ENCODE measurements at places on chromosomes 4 and X.
A peak's percentile ranks its signal among the peaks of the same experiment; 100 is the strongest.

DNA sequence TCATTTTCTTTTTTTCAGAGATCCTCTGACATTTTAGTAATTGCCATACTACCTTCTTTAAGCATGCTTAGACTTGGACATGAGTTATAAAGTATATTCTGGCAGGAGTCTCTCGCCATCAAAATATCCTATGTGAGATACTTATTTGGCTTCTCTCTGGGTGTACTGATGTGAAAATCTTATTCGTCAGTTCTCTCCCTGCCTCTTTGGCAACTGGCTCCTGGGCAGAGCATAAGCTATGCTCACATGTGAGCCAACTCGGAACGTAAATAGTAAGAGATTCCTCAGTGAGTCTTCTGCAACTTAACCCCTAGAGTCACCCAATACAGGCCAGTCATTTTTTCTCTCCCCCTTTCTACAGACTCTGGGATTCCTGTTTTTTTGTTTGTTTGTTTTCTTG lies 91.6 kb downstream of the MAGEB17 start:
- no peaks in the 10 kb centered on the region for H3K4me1 ChIP-seq
- H3K27ac ChIP-seq: no peak overlapping the region
- DNase-seq: no peak
- H3K27me3 ChIP-seq: no peaks in the 10 kb centered on the region
- no peak overlapping the region for H3K4me3 ChIP-seq
- H3K36me3 ChIP-seq: no peaks in the 10 kb centered on the region

DNA sequence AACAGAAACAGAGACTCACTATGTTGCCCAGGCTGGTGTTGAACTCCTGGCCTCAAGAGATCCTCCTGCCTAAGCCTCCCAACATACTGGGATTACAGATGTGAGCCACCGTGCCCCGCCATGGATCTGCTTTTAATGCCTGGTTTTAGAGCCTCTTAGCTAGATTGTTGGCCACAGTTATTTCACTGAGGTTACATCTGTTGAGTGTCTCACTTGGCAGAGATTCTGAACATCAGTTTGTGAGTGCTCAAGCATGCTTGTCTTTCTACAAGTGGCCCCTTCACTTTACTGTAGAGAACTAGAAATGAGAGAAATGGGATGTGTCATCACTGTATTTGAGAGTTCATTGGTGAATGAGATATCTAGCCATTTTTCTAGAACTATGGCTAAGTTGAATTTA lies 218.5 kb downstream of the APBB2 start:
- DNase-seq: no peak
- no peak overlapping the region for H3K4me3 ChIP-seq
- no peaks in the 10 kb centered on the region for H3K4me1 ChIP-seq
- H3K27ac ChIP-seq: no peak overlapping the region
- H3K36me3 ChIP-seq: no peaks in the 10 kb centered on the region

DNA sequence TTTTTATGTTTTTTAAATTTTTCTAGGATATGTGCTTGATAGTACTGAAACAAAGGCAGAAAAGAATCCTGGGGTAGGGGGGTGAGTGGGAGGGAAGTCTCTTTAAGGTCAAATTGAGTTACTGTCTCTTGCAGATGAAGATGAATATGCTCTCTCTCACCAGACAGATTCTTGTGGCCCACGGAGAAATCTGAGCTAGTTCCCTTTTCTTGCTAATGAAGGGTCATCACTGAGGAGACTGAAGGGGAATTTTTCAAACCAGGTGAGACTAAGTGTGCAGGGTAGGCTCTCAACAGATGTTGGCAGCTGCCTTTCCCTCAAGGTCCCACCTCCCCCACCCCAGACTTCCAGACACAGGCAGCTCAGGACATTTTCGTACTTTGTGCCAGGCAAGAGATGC lies 21.5 kb downstream of the FAM9C start:
- H3K36me3 ChIP-seq: no peaks in the 10 kb centered on the region
- H3K4me1 ChIP-seq: no peaks in the 10 kb centered on the region
- H3K27me3 ChIP-seq: no peaks in the 10 kb centered on the region
- H3K4me3 ChIP-seq: no peak overlapping the region
- DNase-seq: no peak

DNA sequence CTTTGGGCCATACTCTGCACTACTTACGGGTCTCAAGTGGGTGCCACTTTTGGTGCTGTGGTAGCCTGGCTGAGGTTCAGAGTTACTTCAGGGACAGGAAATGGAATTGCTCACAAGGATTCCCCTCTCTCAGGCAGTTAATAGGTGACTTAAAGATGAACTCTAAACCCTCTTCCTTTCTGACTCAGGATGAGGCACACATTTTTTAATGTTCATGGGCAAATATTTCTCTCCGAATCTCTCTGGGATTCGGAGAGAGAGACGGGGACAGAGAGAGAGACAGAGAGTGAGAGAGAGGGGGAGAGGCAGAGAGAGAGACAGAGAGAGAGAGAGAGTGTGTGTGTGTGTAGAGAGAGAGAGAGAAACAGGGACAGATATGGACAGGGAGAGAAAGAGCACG lies 79.8 kb downstream of the NYX start:
- no peak for DNase-seq
- H3K27me3 ChIP-seq: no peaks in the 10 kb centered on the region
- H3K27ac ChIP-seq: no peak overlapping the region
- H3K36me3 ChIP-seq: peaks cover 7% of the 10 kb centered on the region
- no peak overlapping the region for H3K4me3 ChIP-seq
- H3K4me1 ChIP-seq: peaks cover 20% of the 10 kb centered on the region

GRCh38 chrX:136159611-136160025 lies 12.3 kb downstream of the FHL1 start:
- H3K27ac ChIP-seq: no peak overlapping the region
- no peaks in the 10 kb centered on the region for H3K4me1 ChIP-seq
- no peak overlapping the region for H3K4me3 ChIP-seq
- DNase-seq: no peak

DNA sequence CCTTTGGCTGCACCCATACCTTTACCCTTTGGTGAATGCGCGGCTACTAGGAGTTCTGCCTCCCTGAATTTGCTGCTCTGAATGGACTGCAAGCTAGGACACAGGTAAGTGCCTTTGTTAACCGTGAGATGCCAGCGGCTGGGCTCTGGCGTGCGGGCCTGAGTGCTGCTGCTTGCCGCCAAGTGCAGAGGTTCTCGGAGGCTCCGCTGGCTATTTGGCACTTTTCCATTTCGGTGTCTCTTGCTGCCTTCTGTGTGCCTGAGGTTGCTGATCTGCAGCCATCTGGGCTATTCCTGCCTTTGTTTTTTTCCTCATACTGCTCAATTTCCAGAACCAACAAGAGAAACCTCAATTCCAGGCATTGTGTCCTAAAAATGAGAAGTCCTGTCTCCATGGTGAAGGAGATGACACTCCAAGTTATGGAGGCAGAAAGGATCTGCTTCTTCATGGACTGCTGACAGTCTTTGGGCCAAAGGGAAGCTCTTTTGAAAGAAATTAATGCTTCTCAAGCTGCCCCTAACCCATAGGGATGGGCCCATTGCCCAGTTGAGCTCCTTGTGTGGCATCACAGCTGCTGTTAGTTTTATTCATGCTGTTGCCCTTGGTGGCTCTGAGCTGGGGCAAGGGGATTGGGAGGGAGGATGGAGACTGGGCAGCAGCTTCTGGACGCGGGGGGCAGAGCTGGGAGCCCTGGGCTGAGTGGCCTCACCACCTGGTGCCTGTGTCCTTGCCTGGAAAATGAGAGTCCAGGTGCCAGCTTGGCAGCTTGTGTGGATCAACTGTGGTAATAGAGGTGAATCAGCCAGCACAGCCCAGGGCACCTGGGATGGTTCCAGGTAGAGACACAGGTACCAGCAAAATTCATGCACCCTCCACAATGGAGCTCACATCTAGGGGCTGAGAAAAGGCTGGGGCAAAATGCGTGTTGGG lies 3.8 kb upstream of the TBC1D14 start:
- no peak for DNase-seq
- no peak overlapping the region for H3K27ac ChIP-seq
- no peak overlapping the region for H3K4me3 ChIP-seq
- peaks cover 3% of the 10 kb centered on the region for H3K27me3 ChIP-seq

GRCh38 chrX:136214551-136214950 lies 36.6 kb downstream of the MAP7D3 start:
- no peaks in the 10 kb centered on the region for H3K36me3 ChIP-seq
- H3K4me1 ChIP-seq: no peaks in the 10 kb centered on the region
- H3K4me3 ChIP-seq: no peak overlapping the region
- no peak overlapping the region for H3K27ac ChIP-seq
- H3K27me3 ChIP-seq: no peaks in the 10 kb centered on the region
- no peak for DNase-seq

GRCh38 chr4:87620086-87620485 lies 11.8 kb downstream of the DSPP start:
- H3K27ac ChIP-seq: no peak overlapping the region
- H3K4me1 ChIP-seq: no peaks in the 10 kb centered on the region
- H3K27me3 ChIP-seq: no peaks in the 10 kb centered on the region
- H3K36me3 ChIP-seq: no peaks in the 10 kb centered on the region
- no peak overlapping the region for H3K4me3 ChIP-seq

DNA sequence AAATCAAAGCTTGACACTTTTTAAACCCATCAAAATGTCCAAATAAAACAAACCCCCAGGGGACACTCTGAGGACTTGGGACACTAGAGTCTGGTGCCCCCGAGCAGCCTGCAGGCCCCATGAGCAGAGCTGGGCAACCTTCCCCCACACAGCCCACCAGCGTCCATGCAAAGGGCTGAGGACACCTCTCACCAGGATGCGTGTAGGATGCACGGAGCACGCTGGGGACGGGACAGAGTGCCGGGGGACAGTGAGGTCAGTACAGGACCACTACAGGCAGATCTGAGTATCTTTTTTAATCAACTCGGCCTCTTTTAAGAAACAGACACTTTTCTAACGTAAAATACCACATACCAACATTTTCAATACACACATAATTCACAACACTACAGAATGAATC lies 6.9 kb downstream of the GAK start:
- H3K4me1 ChIP-seq: peaks cover 13% of the 10 kb centered on the region
- no peak overlapping the region for H3K27ac ChIP-seq
- no peaks in the 10 kb centered on the region for H3K36me3 ChIP-seq
- H3K27me3 ChIP-seq: no peaks in the 10 kb centered on the region
- DNase-seq: no peak
- no peak overlapping the region for H3K4me3 ChIP-seq

- no peak overlapping the region for H3K4me3 ChIP-seq
- no peak overlapping the region for H3K27ac ChIP-seq
- DNase-seq: no peak
- no peaks in the 10 kb centered on the region for H3K27me3 ChIP-seq
- H3K4me1 ChIP-seq: no peaks in the 10 kb centered on the region
These were observed 340.1 kb upstream of the NR3C2 start for GRCh38 chr4:148782284-148782683.

DNA sequence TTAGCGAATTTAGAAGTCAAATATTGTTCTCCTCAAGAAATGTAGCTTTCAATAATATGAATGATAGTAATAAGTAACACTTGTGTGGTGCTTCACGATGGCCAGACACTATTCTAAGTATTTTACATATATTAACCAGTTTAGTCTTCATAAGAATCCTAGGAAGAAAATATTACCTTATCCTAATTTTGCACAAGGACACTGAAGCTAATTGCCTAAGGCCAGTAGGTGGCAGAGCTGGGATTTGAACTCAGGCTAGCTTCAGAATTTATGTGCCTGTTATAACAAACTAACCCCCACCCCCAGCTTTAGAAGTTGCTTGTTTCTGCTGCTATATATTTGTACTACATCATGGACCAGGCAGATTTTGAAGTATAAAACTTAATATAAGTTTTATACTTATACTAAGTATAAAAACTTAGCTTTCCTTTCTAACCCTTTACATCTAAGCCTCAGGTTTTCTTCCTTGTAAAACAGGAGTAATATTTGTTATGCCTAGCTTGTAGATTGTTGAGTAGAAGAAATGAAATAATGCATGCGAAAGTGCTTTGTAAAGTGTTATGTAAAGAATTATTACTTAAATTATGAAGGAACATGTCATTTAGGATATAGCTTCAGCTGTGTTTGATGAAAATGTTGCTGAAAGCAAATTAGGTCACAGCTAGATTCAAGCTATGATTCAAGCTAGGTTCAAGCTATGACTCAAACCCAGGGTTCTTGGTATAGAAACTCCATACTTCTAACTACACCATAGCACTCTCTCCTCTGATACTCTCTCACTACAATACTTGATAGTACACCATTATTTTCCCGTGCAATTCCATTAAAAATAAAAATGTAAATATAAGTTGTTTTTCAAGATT lies 4.2 kb upstream of the CDS1 start:
- H3K36me3 ChIP-seq: no peaks in the 10 kb centered on the region
- peak; percentile 61 for DNase-seq
- H3K4me1 ChIP-seq: peaks cover 7% of the 10 kb centered on the region
- H3K27me3 ChIP-seq: peaks cover 3% of the 10 kb centered on the region
- no peak overlapping the region for H3K27ac ChIP-seq
